ENCODE measurements at places on chromosomes 4 and X.

- no peak overlapping the region for H3K4me3 ChIP-seq
- no peak overlapping the region for H3K27ac ChIP-seq
- DNase-seq, result no peak
- H3K27me3 ChIP-seq, result no peaks in the 10 kb centered on the region
- no peaks in the 10 kb centered on the region for H3K4me1 ChIP-seq
Measured at GRCh38 chr4:112060212-112060611, 85.0 kb upstream of the FAM241A start.

DNA sequence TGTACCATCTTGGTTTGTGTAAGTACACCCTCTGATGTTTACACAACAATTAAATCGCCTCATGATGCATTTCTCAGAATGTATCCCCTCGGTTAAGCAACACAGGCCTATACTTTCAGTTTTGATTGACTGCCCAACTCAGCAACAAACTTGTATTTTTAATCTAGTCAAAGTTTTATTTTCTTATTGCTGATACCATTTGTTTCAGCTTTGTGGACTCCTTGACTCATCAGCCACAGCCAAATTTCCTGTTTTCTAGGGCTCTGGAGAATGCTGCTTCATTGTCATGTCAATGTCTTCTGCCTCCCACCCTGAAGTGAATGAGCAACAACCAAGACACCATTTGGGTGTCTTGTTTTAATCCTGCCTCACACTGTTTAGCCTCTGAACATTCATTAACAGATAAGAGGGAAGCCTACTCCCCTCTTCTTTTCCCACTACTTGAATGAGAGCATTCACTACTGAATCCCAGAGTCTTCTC is 14.0 kb downstream of the BBS12 start:
- no peak overlapping the region for H3K4me3 ChIP-seq
- DNase-seq, result peak; percentile 45
- H3K27ac ChIP-seq, result peak overlapping the region; percentile 61
- peaks cover 2% of the 10 kb centered on the region for H3K36me3 ChIP-seq
- H3K27me3 ChIP-seq, result no peaks in the 10 kb centered on the region
- peaks cover 39% of the 10 kb centered on the region for H3K4me1 ChIP-seq

DNA sequence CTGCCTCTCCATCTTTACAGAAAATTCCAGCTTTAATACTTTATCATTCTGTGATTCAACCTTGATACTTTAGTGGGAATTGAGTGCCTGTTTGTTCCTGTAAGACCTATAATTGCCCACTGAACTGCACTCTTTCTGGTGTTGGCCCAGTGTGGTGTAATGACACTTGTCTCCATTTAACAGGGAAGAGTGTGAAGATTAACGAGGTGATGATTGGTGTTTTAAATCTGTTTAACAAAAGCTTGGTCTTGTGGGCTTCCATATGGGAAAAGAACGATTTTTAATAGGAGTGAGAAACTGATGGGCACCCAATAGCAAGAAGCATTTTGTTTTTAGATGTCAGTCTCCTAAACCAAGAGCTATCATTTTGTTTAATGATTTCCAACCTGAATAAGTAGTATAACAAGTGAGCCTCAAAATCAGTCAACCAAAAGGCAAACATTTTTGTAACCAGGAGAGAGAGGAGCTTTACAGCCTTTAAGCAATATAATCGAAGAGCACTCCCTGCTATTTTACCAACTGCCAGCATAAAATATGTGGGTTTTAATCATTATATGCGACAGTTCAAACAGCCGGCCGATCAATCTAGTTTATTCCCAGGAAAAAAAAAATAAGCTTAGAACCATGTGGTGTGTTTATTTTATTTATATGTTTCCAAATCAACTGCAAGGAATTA is 50.2 kb downstream of the SUPT20HL1 start:
- H3K27me3 ChIP-seq, result no peaks in the 10 kb centered on the region
- DNase-seq, result no peak
- H3K4me3 ChIP-seq, result no peak overlapping the region
- H3K36me3 ChIP-seq, result no peaks in the 10 kb centered on the region
- no peak overlapping the region for H3K27ac ChIP-seq

GRCh38 chrX:150216716-150217115 is 146.4 kb upstream of the MAMLD1 start:
- no peaks in the 10 kb centered on the region for H3K36me3 ChIP-seq
- no peaks in the 10 kb centered on the region for H3K27me3 ChIP-seq
- DNase-seq, result no peak
- H3K4me1 ChIP-seq, result no peaks in the 10 kb centered on the region
- H3K27ac ChIP-seq, result no peak overlapping the region
- no peak overlapping the region for H3K4me3 ChIP-seq

DNA sequence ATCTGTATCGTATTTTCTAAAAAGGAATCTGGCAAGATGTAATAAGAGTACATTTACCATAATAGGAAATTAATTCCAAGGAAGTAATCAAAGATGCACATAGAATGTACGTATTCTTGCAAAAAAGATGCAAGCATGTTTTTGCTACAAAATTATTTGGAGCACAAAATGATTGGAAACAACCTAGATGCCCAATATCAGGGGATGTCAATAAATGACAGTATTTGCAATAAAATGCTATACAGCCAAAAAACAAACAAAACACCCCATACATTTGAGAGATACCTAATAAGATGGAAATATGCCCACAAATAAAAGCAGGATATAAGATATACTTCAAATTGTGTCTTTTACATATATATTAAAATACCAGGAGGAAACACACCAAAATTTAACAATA is 29.3 kb upstream of the MAML3 start:
- H3K27ac ChIP-seq, result no peak overlapping the region
- DNase-seq, result no peak
- no peaks in the 10 kb centered on the region for H3K36me3 ChIP-seq

DNA sequence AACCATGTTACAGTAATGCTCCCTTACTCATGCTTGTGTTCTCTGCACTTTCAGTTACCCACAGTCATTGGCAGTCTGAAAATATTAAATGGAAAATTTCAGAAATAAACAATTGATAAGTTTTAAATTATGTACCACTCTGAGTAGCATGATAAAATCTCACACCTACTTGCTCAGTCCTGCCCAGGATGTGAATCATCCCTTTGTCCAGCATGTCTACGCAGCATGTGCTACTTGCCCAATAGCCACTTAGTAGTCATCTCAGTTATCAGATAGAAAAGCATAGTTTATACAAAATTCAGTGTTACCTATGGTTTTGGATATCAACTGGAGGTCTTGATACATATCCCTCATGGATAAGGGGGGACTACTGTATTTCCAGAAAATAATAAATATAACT is 577.1 kb downstream of the GALNTL6 start:
- no peak overlapping the region for H3K4me3 ChIP-seq
- H3K27me3 ChIP-seq, result no peaks in the 10 kb centered on the region
- no peak overlapping the region for H3K27ac ChIP-seq
- no peak for DNase-seq
- H3K4me1 ChIP-seq, result no peaks in the 10 kb centered on the region
- no peaks in the 10 kb centered on the region for H3K36me3 ChIP-seq

DNA sequence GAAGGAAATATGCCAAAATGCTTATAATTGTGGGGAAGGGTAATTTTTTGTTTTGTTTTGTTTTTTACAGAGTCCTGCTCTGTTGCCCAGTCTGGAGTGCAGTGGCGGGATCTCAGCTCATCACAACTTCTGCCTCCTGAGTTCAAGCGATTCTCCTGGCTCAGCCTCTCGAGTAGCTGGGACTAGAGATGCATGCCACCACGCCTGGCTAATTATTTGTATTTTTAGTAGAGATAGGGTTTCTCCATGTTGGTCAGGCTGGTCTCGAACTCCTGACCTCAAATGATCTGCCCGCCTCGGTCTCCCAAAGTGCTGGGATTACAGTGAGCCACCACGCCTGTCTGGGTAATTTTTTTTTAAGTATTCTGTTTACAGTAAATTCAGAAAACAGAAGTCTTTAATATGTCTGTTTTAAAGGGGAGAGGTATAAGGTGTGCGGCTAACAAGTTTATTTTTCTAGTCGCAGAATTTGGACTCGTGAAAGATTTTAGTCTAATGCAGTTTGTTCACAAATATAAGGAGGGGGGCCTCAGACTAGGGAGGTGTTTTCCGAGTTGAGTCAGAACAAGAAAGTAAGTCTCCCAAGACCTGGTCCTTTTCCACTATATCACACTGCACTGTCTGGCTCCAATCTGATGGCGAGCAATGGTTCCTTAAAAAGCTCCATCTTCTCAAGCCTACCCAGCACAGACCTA is 1.5 kb downstream of the ACSL1 start:
- H3K36me3 ChIP-seq, result peaks cover 7% of the 10 kb centered on the region
- H3K4me3 ChIP-seq, result no peak overlapping the region
- no peak for DNase-seq
- H3K27ac ChIP-seq, result no peak overlapping the region
- peaks cover 20% of the 10 kb centered on the region for H3K4me1 ChIP-seq

GRCh38 chrX:56788717-56789122 is 59.7 kb downstream of the NBDY start:
- no peak overlapping the region for H3K4me3 ChIP-seq
- no peaks in the 10 kb centered on the region for H3K4me1 ChIP-seq
- no peaks in the 10 kb centered on the region for H3K27me3 ChIP-seq
- no peak overlapping the region for H3K27ac ChIP-seq
- DNase-seq, result no peak
- no peaks in the 10 kb centered on the region for H3K36me3 ChIP-seq

GRCh38 chr4:142367418-142368180 is 478.5 kb downstream of the INPP4B start:
- no peak overlapping the region for H3K27ac ChIP-seq
- DNase-seq, result no peak
- H3K36me3 ChIP-seq, result no peaks in the 10 kb centered on the region
- H3K27me3 ChIP-seq, result no peaks in the 10 kb centered on the region
- H3K4me3 ChIP-seq, result no peak overlapping the region

DNA sequence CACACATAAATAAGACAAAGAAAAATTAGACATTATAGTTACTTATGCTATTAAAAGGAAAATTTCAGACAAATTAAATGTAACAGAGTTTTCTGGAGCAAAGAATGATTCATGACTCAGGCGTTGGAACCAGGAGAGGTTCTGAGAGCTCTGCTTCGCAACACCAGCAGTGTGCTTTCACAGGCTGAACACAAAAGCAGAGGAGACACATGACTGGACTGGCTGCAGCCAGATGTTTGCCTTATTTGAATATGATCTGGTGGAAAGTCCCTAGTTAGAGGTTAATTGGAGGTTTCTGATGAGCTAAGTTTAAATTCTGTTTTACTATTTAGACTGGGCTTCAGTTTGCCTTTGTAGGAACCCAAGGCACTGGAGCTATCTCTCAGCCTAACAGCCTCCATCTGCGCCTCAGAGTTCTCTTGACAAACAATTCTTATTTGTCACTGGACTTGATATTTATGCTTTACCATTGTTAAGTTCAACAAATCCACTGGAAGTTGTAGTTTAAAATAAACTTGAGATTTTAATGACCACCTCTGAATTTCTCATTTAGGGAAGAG is 16.2 kb downstream of the BOD1L1 start:
- H3K27me3 ChIP-seq, result no peaks in the 10 kb centered on the region
- no peak overlapping the region for H3K4me3 ChIP-seq
- no peak for DNase-seq
- H3K36me3 ChIP-seq, result peaks cover 13% of the 10 kb centered on the region
- H3K4me1 ChIP-seq, result no peaks in the 10 kb centered on the region
- no peak overlapping the region for H3K27ac ChIP-seq

GRCh38 chr4:1055721-1056590 is 44.5 kb downstream of the FGFRL1 start:
- no peak overlapping the region for H3K4me3 ChIP-seq
- H3K27me3 ChIP-seq, result 0 out of 2 replicates have a peak, but pooled peaks cover 3% of the 10 kb centered on the region

GRCh38 chr4:96354036-96354712 is 514.3 kb downstream of the PDHA2 start:
- H3K27me3 ChIP-seq, result no peaks in the 10 kb centered on the region
- no peaks in the 10 kb centered on the region for H3K4me1 ChIP-seq
- no peak overlapping the region for H3K27ac ChIP-seq
- H3K36me3 ChIP-seq, result no peaks in the 10 kb centered on the region
- H3K4me3 ChIP-seq, result no peak overlapping the region
- no peak for DNase-seq

- H3K4me1 ChIP-seq, result no peaks in the 10 kb centered on the region
- H3K4me3 ChIP-seq, result no peak overlapping the region
- H3K27ac ChIP-seq, result no peak overlapping the region
- H3K27me3 ChIP-seq, result no peaks in the 10 kb centered on the region
- no peaks in the 10 kb centered on the region for H3K36me3 ChIP-seq
Measured at GRCh38 chr4:623914-624566, 1.3 kb upstream of the PDE6B start.

DNA sequence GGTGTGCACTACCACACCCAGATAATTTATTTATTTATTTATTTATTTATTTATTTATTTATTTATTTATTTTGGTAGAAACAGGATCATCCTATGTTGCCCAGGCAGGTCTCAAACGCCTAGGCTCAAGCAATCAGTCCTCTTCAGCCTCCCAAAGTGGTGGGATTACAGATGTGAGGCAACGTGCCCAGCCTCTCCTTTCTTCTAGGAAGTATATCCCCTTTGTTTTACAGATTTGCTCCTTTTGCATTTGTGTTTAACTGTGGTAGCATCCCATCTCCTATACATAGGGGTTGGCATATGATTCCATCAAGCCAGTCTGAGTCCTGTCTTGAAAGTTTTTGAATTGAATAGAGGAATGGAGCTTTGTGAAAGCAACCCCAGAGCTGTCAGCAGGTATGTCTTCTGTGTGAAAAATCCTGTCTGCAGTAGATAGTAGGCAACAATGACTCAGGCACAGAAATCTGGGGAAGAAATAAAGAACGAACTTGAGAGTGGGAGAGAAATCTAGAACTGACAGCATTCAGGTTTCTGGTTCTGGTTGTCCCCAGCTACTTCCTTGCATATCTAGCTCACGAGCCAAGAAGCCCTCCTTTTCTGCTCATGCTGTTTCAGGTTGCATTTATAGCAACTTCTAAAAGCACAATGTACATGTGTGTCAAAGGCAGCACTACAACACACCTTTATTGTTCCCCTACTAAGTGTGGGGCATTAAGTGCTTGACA is 113.7 kb upstream of the LSM6 start:
- H3K4me3 ChIP-seq, result no peak overlapping the region
- H3K36me3 ChIP-seq, result no peaks in the 10 kb centered on the region
- DNase-seq, result no peak
